Naive thymus-derived CD8-positive, alpha-beta T cell (primary cell): ENCODE measurements at places on chromosomes 13 and 19. TPM values are rescaled to one million over a fixed set of nuclear protein-coding genes. Genes with fewer than 3 reads are reported as not detected.

Gene TMC4
- not detected for total RNA-seq

Gene KLF1
- not detected for total RNA-seq

Gene KLK2
- total RNA-seq, result not detected

Gene ZNF649
- 39.1 TPM for total RNA-seq

Gene LYL1
- 6.6 TPM for total RNA-seq

Gene GSX1
- not detected for total RNA-seq

Gene PGLYRP1
- total RNA-seq, result not detected

Gene NALCN
- total RNA-seq, result not detected

Gene CLEC11A
- total RNA-seq, result 12.4 TPM

Gene AP1M1
- 151 TPM for total RNA-seq

Gene ZNF382
- 25.2 TPM for total RNA-seq

Gene GRK1
- not detected for total RNA-seq

Gene CD79A
- total RNA-seq, result 48.6 TPM

Gene KIRREL2
- total RNA-seq, result 0.96 TPM

Gene APOC1
- total RNA-seq, result not detected

Gene RNF17
- total RNA-seq, result not detected

Gene TSSK6
- 9.3 TPM for total RNA-seq

Gene MCEMP1
- total RNA-seq, result not detected

Gene RNF113B
- not detected for total RNA-seq

Gene MARK4
- 24.9 TPM for total RNA-seq

Gene PLIN4
- 0.36 TPM for total RNA-seq

Gene ZMYM2
- 131 TPM for total RNA-seq

Gene ZNF223
- 9.7 TPM for total RNA-seq

Gene FCAR
- total RNA-seq, result not detected

Gene F10
- not detected for total RNA-seq

Gene TMEM59L
- not detected for total RNA-seq

Gene C5AR1
- 2.6 TPM for total RNA-seq

Gene PLPP2
- not detected for total RNA-seq

Gene DMWD
- 54.1 TPM for total RNA-seq

Gene ATP12A
- not detected for total RNA-seq

Gene MAG
- total RNA-seq, result not detected

Gene LENG8
- total RNA-seq, result 639 TPM

Gene TINCR
- total RNA-seq, result 2.2 TPM

Gene ZNF132
- total RNA-seq, result 10.0 TPM

Gene SOX1
- not detected for total RNA-seq

Gene RHPN2
- total RNA-seq, result 2.8 TPM

Gene PEAK3
- 0.14 TPM for total RNA-seq

Gene PINLYP
- 2.7 TPM for total RNA-seq
